ENCODE measurements at places on chromosomes 6 and 20. TPM values are rescaled to one million over a fixed set of nuclear protein-coding genes. Genes with fewer than 3 reads are reported as not detected.
A peak's percentile ranks its signal among the peaks of the same experiment; 100 is the strongest.

DNA sequence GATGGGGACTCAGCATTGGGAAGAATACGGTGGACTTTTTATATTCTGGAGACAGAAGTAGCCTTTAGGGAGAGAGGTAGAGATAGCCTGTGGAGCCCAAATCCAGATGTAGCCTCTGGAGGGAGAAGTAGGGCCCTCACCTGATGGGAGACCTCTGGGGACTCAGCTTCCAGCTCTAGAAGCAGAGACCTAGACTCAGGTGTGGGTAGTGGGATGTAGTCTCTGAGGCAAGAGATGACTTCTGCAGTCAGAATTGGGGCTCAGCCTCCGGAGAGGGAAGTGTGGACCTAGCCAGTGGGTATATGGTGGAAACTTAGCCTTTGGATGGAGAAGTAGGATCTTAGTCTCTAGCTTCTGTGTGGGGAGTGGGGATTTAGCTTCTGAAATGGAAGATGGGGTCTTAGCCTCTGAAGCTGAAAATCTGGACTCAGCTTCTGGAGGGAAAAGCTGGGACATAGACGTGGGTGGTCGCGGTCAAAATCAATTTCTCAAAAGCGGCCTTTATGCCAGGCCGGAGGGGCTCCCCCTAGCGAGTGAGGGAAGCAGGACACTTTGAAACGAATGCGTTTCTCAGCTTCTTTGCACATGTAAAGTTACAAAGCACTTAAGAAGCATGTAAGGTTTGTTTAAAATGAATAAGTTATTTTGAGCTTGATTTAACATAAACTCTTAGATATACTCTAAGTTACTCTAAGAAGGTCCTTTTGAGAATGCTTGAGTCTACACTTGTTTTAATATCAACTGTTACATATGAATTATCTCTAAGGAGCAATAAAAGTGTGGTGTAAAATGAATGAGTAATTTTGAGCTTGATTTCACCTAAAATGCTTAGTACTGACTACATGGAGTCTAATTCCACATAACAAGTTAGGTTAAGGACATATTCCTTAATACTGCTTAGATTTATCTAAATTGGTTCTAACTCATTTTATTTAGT is 12.9 kb upstream of the ZNF343 start:
- no peak for DNase-seq

- DNase-seq: no peak
Measured at GRCh38 chr6:156647991-156648390, 129.2 kb upstream of the ARID1B start.

DNA sequence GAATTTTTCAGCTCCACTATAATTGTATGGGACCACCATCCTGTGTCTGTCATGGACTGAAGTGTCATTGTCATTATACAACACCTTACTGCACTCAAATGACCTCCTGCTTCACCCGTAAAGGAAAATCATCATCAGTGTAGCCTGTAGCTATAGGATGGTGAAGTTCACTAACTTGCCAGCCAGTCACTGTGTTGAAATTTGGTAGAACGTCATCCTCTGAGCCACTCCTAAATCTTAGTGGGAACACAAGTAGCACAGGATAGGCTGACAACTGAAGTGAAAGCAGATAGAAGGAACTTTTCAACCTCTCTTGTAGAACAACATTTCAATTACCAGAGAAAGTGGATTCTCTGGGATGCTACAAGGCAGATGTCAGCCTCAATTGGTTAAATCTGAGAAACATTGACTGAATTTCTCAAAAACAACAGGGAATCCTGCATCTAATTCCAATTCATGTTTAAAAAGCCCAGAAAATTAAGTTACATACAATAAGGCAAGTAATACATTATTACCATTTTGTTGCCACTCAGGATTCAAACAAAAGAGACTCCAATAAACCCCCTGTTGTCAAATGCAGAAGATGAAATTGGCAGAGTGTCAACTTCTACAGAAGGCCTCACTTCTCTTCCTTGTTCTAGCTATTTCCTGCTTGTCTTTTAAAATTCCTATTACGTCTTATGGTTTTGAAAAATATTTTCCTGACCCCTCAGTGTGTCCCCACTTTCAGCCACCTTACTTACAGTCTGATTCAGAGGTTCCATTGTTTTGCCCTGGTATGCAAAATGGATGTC is 647.9 kb upstream of the AGPAT4 start:
- DNase-seq: no peak

GRCh38 chr6:119348096-119348747 is 1.3 kb downstream of the MAN1A1 start:
- peak; percentile 69 for DNase-seq

GRCh38 chr6:154960854-154961530 is 34.1 kb upstream of the TIAM2 start:
- DNase-seq: no peak

GRCh38 chr6:17741507-17741906 is 34.8 kb upstream of the NUP153 start:
- DNase-seq: no peak

DNA sequence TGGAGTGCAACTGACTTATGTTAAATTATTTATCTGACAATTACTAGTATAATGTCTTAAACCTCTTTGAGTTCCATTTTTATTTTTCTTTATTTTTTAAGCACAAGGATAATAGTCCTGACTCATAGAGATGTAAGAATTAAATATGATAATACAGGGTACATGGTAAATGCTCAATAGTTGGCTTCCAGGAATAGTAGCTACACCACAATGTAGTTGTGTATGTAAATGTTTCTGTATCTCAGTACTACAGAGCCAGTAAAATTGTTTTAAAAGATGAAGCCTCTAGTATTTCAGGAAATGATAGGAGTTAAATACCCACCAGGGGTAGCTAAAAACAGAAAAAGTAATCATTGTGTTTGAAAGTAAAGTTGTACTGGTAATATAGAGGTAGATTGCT is 487.4 kb upstream of the IRAK1BP1 start:
- no peak for DNase-seq

DNA sequence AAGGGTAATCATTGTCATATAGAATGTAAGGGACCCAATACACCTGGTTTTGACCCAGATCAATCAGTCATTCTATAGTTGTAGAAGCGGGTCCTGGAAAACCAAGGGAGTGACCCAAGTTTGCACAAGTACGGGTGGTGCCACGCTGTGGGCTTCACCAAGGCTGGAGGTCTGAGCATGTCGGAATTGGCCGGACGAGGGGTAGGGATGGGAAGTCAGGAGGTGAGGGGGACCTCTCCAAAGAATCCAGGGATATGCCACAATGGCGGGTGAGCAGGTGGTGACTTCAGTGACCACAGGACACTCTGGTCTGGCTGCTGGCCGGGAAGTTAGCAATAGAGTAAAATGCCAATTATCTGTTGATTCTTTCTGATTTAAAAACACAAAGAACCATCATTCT is 186.6 kb upstream of the FOXQ1 start:
- no peak for DNase-seq

DNA sequence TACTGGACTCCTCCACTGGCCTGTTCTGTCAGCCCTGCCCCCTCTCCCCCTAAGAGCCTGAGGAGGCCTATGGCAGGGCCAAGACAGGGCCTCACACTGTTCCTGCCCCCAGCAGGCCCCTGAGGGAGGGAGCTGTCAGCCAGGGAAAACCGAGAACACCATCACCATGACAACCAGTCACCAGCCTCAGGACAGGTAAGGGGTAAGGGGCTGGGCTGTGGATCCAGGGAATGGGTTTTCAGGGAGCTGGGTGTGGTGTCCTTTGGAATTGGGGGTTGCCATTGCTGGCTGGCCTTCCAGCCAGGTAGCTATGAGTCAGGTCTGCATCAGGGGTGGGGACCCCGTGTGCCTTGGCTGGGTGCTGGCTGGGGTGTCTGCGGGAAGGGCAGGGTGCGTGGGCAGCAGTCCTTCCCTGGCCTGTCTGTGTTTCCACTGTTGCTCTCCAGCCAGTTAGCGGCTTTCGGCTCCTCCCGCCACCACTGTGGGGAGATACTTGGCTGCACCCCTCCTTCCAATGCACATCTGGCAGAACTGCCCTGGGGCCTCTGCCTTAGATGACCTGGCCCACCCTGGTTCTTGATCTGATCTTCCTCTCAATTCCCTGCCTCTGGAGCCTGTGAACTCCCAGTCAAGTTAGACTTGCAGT is 3.9 kb downstream of the SLC29A1 start:
- DNase-seq: no peak

DNA sequence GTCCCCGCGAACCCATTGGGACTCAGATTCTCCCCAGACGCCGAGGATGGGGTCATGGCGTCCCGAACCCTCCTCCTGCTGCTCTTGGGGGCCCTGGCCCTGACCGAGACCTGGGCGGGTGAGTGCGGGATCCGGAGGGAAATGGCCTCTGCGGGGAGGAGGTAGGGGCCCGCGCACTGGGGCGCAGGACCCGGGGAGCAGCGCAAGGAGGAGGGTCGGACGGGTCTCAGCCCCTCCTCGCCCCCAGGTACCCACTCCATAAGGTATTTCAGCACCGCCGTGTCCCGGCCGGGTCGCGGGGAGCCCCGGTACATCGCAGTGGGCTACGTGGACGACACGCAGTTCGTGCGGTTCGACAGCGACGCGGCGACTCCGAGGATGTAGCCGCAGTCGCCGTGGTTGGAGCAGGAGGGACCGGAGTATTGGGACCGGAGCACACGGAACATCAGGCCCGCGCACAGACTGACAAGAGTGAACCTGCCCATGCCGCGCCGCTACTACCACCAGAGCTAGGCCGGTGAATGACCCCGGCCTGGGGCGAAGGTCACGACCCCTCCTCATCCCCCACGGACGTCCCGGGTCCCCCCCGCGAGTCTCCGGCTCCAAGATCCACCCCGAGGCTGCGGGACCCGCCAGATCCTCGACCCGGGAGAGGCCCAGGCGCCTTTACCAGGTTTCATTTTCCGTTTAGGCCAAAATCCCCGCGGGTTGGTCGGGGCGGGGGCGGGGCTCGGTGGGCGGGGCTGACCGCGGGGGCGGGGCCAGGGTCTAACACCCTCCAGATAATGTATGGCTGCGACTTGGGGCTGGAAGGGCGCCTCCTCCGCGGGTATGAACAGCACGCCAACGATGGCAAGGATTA is 15.7 kb upstream of the HLA-A start:
- peak; percentile 91 for DNase-seq

- no peak for DNase-seq
Measured at GRCh38 chr6:159533568-159533967, 159.5 kb downstream of the SOD2 start.

GRCh38 chr20:15475483-15475882 is 1097.8 kb downstream of the KIF16B start:
- peak; percentile 73 for DNase-seq

DNA sequence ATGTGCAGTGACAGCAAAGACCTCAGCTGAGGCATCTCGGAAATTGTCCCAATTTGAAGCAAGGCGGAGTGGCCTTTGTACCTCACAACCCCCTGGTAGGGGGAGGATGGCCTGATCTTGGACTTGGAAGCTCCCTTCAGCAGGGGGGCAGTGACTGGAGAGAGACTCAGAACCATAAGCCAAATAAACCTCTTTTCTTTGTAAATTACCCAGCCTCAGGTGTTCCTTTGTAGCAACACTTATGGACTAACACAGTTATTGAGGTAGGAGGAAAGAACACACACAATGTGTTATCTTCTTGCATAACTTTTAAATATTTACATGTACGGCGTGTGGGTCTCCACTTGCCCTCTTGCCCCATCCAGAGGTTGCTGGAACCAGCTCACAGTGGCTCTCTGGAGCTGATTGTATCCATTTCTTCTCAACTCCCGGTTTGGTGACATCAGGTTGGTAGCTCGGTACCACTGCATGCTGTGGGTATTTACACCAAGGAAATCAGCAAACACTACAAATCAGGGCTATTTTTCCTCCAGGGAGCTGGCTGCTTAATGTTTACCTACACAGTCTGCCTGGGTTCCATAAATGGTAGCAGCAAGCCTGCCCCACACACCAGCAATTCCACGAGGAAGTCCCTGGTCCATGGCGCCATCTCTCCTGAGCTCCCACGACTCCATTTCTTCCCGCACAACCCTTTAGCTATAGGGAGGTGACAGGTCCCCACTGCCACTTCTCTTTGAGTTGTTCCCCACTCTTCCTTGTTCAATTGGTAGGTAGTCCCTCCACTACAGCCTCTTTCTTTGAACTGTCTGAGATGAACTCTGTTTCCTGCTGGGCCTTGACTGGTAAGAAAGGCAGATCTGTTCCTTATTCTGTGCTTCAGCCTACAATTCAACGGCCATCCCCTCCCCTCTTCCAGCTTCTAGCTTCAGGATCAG is 54.3 kb upstream of the TASP1 start:
- DNase-seq: no peak

DNA sequence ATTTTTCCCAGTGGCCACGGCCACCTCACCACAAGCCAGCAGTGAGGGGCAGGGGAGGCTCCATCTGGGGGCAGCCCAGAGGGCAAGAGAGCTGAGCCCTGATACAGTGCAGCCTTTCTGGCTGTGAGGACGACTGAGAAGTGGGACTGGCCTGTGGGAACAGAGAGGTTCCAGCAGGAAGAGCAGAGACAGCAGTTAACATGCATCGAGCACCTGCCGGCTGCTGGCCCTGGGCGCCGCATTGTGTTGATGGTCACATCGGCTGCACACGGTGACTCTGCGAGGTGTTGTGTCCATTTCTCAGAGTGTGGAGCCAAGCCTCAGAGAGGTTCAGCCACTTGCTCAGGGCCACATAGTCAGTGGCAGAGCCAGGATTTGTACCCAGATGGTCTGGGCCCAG is 9.8 kb downstream of the FOXS1 start:
- DNase-seq: no peak

GRCh38 chr6:80003826-80004172 is 650 bp upstream of the TTK start:
- DNase-seq: peak; percentile 63

DNA sequence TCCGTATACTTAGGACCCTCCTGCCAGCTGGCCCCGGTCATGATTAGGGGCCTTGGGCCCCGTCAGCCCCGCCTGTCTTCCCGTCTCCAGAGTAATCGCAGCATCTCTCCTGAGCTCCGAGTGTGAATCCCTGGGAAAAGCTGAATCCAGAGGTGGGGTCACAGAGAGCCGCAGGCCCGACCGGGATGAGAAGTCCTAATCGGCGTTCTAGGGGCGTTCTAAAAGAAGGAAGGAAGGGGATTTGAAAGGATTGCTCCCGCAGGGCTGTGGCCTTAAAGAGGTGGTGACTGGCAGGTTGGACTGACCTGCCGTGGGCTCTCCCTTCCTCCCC is 371 bp downstream of the HMGN4 start:
- no peak for DNase-seq

DNA sequence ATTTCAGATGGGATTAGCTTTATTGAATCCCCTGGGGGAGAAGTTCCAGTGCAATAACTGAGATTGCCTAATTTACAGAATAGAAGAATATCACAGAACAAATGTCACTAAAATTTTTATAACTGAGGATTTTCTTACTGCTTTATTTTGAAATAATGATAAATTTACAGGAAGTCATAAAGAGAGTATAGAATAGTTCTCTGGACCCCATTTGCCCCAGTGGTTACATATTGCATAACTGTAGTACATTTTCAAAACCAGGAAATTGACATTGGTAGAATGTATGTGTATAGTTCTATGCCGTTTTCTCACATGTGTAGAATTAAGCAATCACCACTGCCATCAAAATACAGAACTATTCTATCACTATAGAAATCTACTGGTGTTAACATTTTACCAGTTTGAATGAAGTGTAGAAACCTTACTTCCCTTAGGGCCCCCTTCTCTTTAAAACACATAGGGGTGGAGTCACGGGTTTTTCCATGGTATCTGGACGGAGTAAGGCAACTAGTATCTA is 18.3 kb downstream of the KIF6 start:
- no peak for DNase-seq

- no peak for DNase-seq
Measured at GRCh38 chr6:110067837-110068591, 89.9 kb downstream of the GPR6 start.

GRCh38 chr20:50431066-50431450 is 79.1 kb upstream of the PTPN1 start:
- no peak for DNase-seq

The SMIM13 gene
- 8.4 TPM for total RNA-seq

The PPP2R5D gene
- 24.1 TPM for total RNA-seq

The LPA gene
- total RNA-seq: not detected

The HLA-DPA1 gene
- total RNA-seq: 491 TPM

The PPP1R16B gene
- total RNA-seq: 22.1 TPM

The CST3 gene
- 666 TPM for total RNA-seq

The CCR6 gene
- 1.4 TPM for total RNA-seq
